ENCODE measurements at places on chromosomes 6 and 20. TPM values are rescaled to one million over a fixed set of nuclear protein-coding genes. Genes with fewer than 3 reads are reported as not detected.

Gene DEFB124
- total RNA-seq = not detected

Gene PRICKLE4
- total RNA-seq = 2.6 TPM

Gene CALHM4
- not detected for total RNA-seq

Gene BTBD9
- 17.2 TPM for total RNA-seq

Gene VGLL2
- total RNA-seq = 17.7 TPM

Gene MAS1
- under 0.01 TPM for total RNA-seq

Gene TTK
- 4.2 TPM for total RNA-seq

Gene HLA-DMB
- 6.3 TPM for total RNA-seq

Gene C20orf144
- not detected for total RNA-seq

Gene LTA
- total RNA-seq = not detected

Gene OR2B6
- not detected for total RNA-seq

Gene BTNL2
- not detected for total RNA-seq

Gene CLDN20
- not detected for total RNA-seq

Gene C20orf96
- 1.0 TPM for total RNA-seq

Gene SPDEF
- not detected for total RNA-seq

Gene CFAP206
- not detected for total RNA-seq

Gene PLCB4
- total RNA-seq = 6.3 TPM

Gene VSX1
- total RNA-seq = not detected

Gene CTCFL
- total RNA-seq = not detected

Gene BNIP5
- total RNA-seq = not detected

Gene KIAA1755
- total RNA-seq = 3.7 TPM

Gene GRIK2
- 3.7 TPM for total RNA-seq

Gene NOX3
- total RNA-seq = not detected

Gene PRPH2
- 5.7 TPM for total RNA-seq

Gene ADGB
- total RNA-seq = not detected

Gene C6orf15
- not detected for total RNA-seq

Gene GGTLC1
- not detected for total RNA-seq

Gene TFAP2D
- total RNA-seq = not detected

Gene GPR63
- 3.1 TPM for total RNA-seq

Gene CGAS
- total RNA-seq = 7.3 TPM

Gene ECT2L
- under 0.01 TPM for total RNA-seq

Gene NPBWR2
- not detected for total RNA-seq

Gene MOG
- total RNA-seq = not detected

Gene PDYN
- not detected for total RNA-seq

Gene STAU1
- 27.1 TPM for total RNA-seq

Gene ASIP
- 1.0 TPM for total RNA-seq

Gene ARMH2
- not detected for total RNA-seq

Gene MUC21
- not detected for total RNA-seq

Gene HTR1E
- not detected for total RNA-seq

Gene CRYBG1
- total RNA-seq = 3.7 TPM

Gene LRFN2
- not detected for total RNA-seq

Gene PABPC1L
- 1.0 TPM for total RNA-seq

Gene KIF25
- not detected for total RNA-seq

All from skeletal muscle tissue (tissue), 5 donors.